Caki2 (cell line): ENCODE measurements at places on chromosomes 6 and 20. TPM values are rescaled to one million over a fixed set of nuclear protein-coding genes. Genes with fewer than 3 reads are reported as not detected.

The EYS gene
- not detected in 2 replicates for total RNA-seq

The KIF13A gene
- total RNA-seq = 23.7 and 26.4 TPM in 2 replicates

The SPATS1 gene
- not detected in 2 replicates for total RNA-seq

The ID4 gene
- total RNA-seq = 69.8 and 73.3 TPM in 2 replicates

The KCNS1 gene
- not detected in 2 replicates for total RNA-seq

The MMP24 gene
- total RNA-seq = 14.3 and 17.1 TPM in 2 replicates

The FOXO3 gene
- total RNA-seq = 8.8 and 10.0 TPM in 2 replicates

The NRN1 gene
- total RNA-seq = not detected in 2 replicates

The SLC17A9 gene
- total RNA-seq = 4.5 and 5.5 TPM in 2 replicates
